ENCODE measurements at places on chromosomes 4 and X.

- DNase-seq: no peak
These were observed 41.1 kb upstream of the FAM9C start for GRCh38 chrX:13085526-13085925.

- DNase-seq: peak; percentile 84
These were observed 44.5 kb downstream of the SCFD2 start for GRCh38 chr4:53321151-53321983.

GRCh38 chr4:8886612-8887406 is 15.2 kb upstream of the HMX1 start:
- DNase-seq: no peak

DNA sequence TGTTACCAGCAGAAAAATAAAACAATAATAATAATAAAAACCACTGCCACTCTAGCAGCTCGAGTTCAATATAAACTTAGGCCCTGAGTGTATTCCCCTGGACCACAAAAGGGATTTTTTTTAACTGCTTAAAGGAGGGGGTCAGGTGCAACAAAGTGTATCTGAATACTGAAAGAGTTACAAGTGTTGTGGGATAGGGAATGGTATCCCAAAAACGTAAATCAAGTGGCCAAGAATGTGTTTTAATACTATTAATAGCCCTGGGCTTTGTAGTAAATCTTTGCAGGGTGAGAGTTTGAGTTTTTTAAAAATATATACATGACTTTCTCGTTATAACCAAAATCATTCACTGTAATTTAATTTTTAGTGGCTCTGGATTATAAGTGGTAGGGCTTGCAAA is 860.1 kb upstream of the INTU start:
- no peak for DNase-seq

- peak; percentile 21 for DNase-seq
These were observed 309.4 kb downstream of the PPP3CA start for GRCh38 chr4:101037938-101038413.

DNA sequence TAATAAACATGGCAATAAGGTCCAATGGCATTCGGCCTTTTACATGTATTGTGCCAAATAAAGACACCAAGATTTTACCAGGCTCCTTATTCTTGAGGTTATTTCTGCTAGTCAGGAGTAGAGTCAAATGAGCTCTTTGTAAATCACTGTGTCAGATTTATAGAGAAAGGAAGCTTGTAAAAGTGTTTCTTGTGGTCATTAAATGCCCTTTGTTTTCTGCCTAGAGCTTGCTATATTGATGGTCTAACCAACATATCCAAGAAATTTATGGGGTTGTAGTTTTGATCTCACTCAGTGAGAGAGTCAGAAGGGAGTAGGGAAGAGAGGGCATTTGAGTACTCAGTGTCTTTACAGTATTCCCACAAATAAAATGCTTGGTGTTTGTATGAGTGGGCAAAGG is 86.2 kb upstream of the FRMPD4 start:
- no peak for DNase-seq

- DNase-seq: peak; percentile 29
These were observed 12.2 kb downstream of the SMPX start for GRCh38 chrX:21745756-21746155.

DNA sequence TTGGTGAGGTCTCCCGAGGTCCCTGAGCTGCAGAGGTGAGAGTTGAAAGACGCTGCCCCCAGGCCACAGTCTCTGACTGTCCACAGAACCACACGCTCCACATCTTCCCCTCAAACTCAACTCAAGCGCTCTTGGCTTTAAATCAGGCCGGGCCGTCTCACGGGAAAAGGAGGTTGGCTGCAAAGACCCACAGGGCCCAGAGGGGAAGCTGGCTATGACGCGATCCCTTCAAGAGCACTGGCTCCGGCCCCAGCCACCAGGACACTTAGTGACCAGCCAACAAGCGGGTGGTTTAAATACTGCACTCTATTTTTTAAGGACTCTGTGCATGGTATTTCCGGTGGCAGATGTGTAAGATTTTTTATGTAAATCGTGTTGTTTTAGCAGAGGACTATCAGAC is 19.9 kb downstream of the LRPAP1 start:
- no peak for DNase-seq

DNA sequence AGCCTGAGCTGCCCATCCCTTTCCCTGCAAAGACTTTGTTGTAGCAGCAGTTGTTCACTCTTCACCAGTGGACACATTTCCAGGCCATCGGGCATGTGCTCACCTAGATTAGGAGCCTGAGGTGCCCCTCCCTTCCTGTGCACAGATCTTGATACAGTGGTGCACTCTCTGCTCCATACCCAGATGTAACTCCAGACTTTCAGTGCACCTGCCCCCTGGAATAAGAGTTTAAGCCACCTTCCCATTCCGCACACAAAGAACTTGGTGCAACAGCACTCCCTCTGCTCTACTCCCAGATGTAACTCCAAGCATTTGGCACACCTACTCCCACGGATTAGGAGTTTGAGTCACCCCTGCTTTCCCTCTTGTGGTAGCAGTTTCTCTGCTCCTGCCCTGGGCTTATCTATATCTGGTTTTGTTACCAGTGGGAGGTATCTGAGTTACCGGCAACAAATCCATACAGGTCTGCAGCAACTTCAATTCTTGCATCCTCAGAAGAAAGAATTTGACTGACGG is 36.0 kb upstream of the PLK4 start:
- DNase-seq: no peak
